ENCODE measurements at places on chromosomes 6 and 20. TPM values are rescaled to one million over a fixed set of nuclear protein-coding genes. Genes with fewer than 3 reads are reported as not detected.

Gene DBNDD2
- total RNA-seq, result 4.6 TPM

Gene CNBD2
- 5.0 TPM for total RNA-seq

Gene GCNT2
- total RNA-seq, result 0.64 TPM

Gene PKIB
- total RNA-seq, result not detected

Gene COL9A3
- not detected for total RNA-seq
